T1000 (cell line): ENCODE measurements at places on chromosomes 6 and 20.

GRCh38 chr6:46961232-46961631 lies 39.5 kb upstream of the ADGRF5 start:
- no peak for DNase-seq

- DNase-seq, result no peak
Observed at GRCh38 chr6:227074-227782, 65.1 kb upstream of the DUSP22 start.

DNA sequence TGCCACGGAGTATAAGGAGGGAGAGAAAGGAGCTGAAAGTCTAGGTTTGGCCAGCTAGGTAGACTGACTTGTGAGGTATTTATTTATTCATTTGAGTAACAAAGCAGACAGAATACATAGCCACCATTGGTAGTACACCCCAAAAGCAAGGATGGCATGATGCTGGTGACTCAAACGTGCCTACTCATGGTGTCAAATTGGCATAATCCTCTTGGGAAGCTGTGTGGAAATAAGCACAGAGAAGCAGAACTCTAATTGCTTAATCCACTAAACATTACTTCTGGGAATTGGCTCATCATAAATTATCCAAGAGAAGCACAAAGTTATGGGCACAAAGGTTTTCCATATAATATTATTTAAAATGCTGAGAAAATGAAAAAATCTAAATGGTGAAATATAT lies 2.5 kb downstream of the DEFB132 start:
- no peak for DNase-seq

GRCh38 chr6:37004044-37004980 lies 1.1 kb upstream of the FGD2 start:
- no peak for DNase-seq

DNA sequence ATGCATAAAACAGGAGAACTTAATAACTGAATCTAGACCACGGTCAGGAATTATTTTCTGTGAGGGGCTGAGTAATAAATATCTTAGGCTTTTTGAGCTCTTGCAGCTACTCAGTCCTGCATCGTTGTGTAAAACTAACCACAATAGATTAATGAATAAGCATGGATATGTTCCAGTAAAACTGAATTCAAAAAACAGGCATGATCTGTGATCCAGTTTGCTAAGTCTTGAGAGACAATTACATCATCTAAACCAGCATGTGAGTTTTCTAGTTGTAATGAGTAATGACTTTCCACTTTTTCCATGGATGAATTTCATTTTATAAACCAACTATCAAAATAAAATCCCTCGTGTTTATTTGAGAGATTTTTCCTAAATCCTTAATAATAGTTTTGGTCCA lies 336.8 kb downstream of the RFPL4B start:
- DNase-seq, result no peak

DNA sequence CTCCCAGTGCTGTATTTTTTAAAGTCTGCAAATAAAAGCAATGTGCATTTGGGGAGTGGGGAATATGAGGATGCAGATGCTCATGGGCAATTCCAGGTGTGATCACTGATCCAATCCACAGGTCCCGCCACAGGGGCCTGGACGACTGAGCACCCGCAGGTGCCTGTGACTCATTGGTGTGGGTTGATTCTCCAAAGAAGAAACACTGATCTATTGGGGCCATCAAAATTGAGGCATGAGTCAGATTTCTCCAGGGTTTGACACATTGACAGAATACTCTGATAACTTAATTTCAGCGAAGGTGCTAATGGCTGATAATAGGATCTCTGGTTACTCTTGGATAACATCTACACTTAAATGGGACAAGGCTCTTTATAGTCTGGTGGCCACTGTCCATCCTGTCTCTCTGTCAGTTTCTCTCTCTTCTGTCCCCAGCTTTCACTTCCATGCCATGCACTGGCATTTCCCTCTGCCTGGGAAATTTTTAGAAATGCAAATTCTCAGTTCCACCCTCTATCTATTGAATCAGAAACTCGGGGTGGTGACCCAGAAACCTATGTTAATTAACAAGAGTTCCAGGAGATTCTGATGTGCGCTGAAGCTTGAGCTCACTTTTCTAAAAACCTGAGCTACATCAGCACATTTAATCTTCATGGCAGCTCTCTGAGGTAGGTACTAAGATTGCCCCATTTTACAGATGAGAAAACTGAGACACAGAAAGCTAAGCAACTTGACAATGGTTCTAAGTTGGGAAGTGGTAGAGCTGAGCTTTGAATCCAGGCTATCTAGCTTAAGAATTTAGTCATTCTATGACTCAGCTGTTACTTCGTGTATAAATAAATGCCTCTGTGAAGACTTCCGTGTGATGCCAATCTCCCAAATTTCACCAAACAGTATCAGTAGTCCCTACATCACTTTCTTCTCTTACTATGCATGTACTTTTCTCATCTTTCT lies 10.2 kb upstream of the RCAN2 start:
- no peak for DNase-seq

GRCh38 chr6:291697-292505 lies at the start of gene DUSP22:
Gene DUSP22 (plus strand): TSS chr6:292487. CDS start chr6:292540, 53 bp downstream.
- no peak for DNase-seq

DNA sequence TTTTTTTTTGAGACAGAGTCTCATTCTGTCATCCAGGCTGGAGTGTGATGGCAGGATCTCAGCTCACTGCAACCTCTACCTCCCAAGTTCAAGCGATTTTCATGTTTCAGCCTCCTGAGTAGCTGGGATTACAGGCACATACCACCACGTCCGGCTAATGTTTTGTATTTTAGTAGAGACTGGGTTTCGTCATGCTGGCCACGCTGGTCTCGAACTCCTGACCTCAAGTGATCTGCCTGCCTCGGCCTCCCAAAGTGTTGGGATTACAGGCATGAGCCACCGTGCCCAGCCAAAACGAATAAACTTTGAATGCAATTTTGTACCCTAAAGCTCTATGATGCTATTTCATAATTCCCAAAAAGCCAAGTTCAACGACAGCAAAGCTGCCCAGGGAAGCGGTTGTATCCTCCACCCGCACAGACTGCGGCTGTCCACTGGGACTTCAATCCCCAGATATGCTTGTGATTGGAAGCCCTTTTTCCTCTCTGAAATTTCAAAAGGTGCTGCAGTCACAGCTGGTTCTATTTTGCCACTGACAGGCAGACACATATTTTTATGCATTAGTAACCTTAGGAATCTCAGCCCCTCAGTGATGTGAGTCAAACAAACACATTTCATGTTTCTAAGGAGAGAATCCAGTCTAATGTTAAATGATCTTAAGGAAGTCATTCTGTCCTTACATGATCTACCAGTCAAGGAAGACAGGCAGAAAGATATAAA lies 8.7 kb upstream of the RAMACL start:
- no peak for DNase-seq

DNA sequence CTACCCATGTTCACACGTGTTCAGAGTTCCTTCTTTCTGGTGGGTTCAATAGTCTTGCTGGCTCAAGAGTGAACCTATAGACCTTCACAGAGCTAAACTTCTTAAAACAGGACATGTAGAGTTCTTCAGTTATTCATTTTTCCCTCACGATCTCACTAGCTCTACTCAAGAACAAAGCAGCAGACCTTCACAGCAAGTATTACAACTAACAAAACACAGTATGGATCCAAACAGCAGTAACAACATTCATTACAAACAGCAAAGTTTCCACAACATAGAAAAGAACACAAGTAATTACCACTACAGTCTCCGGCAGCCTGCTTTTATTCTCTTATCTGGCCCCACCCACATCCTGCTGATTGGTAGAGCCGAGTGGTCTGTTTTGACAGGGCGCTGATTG lies 39.5 kb upstream of the MCUR1 start:
- no peak for DNase-seq

GRCh38 chr20:49675368-49676151 lies 38.1 kb downstream of the B4GALT5 start:
- DNase-seq, result no peak

GRCh38 chr6:21323577-21323976 lies 270.0 kb upstream of the SOX4 start:
- DNase-seq, result no peak

GRCh38 chr6:44316481-44316880 lies 3.3 kb upstream of the AARS2 start:
- DNase-seq, result no peak

GRCh38 chr6:112659912-112660311 lies 312.8 kb downstream of the RFPL4B start:
- no peak for DNase-seq

- DNase-seq, result no peak
Observed at GRCh38 chr6:36266913-36267644, 2.8 kb upstream of the PNPLA1 start.

DNA sequence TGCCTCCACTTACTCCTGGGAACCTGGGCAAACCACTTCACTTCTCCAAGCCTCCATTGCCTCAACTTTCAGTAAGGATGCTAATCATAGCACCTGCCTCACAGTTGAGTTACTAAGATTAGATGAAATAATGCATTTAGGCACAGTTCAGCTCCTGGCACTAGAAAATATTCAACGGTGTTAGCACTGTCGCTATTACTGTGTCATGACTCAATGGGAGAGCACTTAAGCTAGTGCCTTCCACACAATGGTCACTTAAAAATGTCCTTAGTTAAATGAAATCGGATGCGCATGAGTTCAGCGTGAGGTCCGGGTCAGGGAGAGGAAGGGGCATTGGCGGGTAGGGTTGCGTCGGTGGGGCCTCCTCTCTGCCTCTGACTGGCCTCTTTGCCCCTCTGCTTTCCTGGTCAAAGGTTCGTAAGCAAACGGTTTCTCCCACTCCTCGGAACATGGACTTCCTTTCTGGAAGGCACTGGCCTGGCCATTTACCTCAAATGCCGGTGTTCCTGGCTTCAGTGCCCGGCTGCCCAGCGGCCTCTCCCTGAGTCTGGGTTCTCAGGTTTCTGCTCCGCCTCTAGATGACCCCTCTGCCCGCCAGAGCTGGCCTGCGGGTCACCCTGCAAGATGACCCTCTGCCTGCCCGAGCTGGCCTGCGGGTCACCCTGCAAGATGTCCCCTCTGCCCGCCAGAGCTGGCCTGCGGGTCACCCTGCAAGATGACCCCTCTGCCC lies 123.8 kb upstream of the QKI start:
- no peak for DNase-seq

GRCh38 chr6:80522576-80522975 lies 416.1 kb downstream of the BCKDHB start:
- DNase-seq, result no peak

DNA sequence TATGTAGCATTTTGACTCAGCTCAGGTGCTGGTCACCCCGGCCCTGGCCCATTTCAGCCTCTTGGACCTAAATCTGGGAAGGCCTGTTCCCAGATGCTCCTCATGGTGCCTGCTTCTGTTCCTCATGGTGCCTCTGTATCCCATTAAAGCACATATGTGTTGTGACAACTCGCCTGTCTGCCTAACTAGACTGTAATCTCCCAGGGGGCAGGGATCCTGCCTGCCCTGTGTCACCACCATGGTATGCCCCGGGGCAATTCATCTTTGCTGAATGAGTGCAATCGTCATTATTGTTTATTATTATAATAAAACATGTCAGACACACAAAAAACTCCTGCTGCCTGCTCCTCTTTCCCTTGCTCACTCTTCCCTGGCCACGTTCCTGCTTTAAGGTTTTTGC lies 62.0 kb downstream of the ZFP64 start:
- DNase-seq, result no peak

DNA sequence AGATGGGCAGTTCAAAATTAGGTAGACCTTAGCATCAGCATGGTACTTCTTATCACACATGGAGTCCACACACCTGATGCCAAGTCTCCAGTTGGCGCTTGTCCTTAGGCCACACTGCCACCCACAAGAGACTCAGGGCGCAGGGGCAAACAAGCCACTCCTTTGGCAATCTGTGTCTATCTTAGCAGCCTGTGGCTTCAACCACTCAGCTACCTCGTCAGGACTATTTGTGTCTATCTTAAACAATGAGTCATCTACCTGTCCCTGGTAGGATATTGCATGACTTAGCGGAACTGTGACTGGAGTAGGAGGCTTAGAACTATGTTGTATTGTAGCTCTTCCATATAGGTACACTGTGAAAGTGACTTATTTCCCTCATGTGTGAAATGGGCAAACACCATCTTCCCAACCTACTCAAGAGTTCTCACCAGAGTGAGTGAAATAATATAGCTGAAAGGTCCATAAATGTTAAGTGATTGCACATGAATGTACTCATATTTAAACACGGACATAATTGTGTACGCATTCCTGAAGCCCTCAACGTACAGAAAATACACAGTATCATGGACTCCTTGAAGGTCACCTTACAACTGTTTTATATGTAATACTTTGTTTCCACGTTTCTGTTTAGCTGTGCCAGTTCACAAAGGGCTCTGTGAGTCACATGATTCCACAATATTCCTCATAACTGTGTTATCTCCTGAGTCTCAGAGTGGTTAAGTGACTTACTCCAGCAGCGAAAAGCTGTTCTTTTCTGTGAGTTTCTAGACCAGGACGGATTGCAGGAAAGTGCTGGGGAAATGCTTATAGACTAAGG lies 1.6 kb downstream of the TRIM27 start:
- DNase-seq, result no peak

DNA sequence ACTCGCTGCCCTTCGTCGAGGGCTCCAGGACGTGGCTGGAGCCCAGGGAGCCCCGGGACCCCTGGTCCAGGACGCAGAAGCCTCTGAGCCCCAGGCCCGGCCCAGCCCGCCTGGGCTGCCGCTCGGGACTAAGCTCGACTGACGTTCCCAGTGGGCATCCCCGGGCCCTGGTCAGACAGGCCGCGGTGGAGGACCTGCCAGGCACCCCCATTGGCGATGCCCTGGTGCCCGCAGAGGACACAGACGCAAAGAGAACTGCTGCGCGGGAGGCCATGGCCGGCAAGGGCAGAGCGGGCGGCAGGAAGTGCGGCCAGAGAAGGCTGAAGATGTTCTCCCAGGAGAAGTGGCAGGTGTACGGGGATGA lies 28.9 kb downstream of the ZNF831 start:
- no peak for DNase-seq

DNA sequence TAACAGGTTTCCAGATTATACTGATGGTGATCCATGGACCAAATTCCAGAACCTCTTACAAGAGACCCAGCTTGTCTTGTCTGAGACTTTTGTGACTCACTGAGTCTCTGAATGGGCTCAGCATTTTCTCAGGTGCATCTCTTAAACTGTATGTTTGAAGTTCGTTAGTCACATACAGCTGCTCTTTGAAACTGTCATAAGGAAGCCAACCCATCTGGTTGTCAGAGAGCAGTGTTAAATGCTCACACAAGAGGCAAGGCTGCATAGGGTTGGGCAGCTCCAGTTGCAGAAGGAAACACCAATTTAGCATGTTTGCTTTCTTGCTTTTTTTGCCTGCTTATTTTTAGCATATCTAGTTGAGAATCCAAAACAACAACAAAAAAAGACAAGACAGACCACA lies 47.1 kb downstream of the TRIM27 start:
- DNase-seq, result no peak

GRCh38 chr6:147664092-147664491 lies 155.6 kb downstream of the SAMD5 start:
- DNase-seq, result no peak

DNA sequence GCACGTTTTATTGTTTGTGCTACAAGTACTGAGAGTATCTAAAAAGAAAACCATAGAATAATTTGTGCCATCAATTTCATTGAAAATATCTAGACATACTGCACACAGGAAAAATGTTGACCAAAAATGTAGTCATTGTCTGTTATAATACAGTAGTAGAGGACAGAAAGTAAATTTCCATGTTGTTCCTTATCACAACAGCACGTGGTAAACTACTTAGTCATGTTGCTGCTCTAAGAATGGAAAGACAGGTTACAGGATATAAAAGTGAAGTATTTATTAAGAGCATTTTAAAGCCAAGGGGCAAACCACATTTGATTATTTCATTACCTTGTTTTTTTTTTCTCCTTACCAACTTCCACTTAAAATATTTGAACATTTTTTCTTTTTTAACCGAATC lies 89.0 kb upstream of the CEP85L start:
- no peak for DNase-seq
